Smooth muscle cell of the brain vasculature (primary cell): ENCODE measurements at places on chromosomes 5 and 9.

GRCh38 chr9:133144904-133145851 is 18.5 kb downstream of the GBGT1 start:
- no peak for DNase-seq

DNA sequence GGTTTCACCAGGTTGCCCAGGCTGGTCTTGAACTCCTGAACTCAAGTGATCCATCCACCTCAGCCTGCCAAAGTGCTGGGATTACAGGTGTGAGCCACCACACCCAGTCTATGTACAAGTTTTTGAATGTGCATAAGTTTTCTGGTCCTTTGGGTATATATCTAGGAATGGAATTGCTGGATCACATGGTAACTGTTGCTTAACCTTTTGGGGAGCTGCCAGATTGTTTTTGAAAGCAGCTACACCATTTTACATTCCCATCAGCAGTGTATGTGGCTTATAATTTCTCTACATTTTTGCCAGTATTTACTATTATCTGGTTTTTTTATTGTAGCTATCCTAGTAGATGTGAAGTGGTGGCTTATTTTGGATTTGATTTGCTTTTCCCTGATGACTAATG is 8.9 kb upstream of the LNPEP start:
- DNase-seq, result no peak

GRCh38 chr9:136310273-136311030 is 6.6 kb upstream of the CCDC187 start:
- DNase-seq, result no peak

GRCh38 chr5:131671994-131672655 is 37.1 kb upstream of the RAPGEF6 start:
- no peak for DNase-seq
